ENCODE measurements at places on chromosomes 6 and 20.

- DNase-seq, result no peak
Measured at GRCh38 chr6:144477856-144478255, 192.7 kb downstream of the UTRN start.

DNA sequence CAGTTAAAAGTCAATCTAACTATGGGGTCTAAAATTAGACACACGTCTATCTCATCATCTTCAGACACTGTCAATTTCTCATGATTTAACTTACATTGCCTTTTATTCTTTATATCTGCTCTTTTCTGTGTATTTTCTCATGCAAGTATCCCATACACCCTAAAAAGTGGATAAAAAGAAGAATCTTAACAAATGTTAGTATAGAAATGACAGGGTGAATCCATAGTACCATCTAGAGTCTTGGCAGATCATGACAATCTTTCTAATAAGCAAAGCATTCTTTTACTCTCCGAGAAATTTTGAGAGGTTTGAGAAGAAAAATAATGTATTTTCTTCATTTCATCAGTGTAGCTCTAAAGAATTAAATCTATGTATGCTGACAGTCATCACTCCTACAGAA is 382.7 kb downstream of the C6orf118 start:
- DNase-seq, result no peak

GRCh38 chr20:39813190-39813829 is 851.2 kb downstream of the DHX35 start:
- no peak for DNase-seq

DNA sequence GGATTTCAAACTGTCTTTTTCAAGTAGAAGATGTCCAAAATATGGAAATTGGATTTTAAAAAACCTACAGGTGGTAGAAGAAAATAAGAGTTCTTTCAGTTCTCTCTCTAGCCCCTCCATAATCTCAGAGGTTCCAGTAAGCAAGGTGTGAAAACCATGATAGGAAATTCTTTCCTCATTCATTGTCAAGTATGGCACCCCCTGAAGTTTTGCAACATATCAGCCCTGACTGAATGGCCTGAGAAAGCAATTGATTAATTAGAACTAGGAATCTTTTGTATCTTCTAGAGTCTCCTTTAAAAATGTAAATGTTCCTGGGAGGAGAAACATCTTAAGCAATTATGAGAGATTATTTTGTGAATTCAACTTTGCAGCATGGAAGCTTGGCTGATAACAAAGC is 198.7 kb upstream of the STXBP5 start:
- DNase-seq, result no peak

GRCh38 chr6:118649918-118650581 is 1.3 kb downstream of the CEP85L start:
- DNase-seq, result no peak

DNA sequence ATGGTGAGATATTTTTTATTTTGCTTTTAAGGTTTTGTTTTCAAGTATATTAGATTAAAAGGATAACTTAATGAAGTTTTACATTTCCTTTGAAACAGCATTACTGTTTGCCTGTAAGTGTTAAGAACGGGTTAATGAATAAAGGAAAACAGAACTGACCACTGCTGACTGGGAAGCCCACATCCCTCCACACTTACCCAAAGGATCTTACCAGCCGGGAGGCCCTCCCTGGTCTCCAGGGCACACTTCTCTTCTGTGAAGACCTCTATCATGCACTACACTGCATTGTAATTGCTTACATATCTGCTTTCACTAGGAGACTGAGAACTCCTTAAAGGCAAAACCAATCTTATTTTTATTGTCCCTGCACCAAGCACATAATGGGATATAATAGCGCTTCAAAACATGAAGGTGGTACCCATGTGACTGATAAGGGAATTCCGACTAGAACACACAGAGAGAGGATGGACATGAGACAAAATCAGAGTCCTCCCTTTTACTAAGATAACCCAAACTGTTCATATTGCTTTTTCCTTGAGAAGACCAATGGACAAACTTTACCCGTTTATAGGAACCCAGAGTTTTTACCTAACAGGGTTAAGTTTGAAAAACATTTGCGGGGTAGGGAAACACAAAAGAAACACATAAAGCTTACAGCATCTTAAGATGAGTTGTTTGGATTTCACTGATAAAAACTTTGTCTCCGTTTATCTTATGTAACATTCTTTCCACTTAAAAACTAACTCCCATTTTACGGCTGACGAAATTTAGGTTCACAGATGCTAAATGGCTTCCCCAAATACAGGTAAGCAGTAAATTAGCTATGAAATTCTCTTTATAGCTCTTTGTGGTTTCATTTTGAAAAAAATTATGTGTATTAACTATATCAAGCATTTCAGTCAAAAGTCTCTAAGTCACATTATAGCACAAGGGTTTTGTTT is 8.7 kb downstream of the EZR start:
- no peak for DNase-seq

DNA sequence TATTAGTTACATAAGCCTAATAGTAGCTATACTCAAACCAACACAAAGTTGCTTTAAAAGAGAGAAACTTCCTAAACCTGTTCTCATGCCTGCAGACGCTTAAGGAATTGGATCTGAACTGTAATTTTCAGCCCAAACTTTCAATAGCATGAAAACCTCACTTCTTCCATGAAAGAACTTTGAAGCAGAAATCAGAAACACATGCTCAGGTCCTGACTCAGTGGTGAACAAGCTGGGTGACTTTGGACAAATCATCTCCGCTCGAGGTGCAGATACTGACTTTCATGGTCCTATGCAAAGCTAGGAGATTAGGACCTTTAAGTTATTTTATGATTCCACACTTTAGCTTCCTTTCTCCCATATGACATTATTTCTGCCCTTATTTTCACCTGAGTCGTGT is 36.5 kb downstream of the NOX3 start:
- DNase-seq, result no peak

DNA sequence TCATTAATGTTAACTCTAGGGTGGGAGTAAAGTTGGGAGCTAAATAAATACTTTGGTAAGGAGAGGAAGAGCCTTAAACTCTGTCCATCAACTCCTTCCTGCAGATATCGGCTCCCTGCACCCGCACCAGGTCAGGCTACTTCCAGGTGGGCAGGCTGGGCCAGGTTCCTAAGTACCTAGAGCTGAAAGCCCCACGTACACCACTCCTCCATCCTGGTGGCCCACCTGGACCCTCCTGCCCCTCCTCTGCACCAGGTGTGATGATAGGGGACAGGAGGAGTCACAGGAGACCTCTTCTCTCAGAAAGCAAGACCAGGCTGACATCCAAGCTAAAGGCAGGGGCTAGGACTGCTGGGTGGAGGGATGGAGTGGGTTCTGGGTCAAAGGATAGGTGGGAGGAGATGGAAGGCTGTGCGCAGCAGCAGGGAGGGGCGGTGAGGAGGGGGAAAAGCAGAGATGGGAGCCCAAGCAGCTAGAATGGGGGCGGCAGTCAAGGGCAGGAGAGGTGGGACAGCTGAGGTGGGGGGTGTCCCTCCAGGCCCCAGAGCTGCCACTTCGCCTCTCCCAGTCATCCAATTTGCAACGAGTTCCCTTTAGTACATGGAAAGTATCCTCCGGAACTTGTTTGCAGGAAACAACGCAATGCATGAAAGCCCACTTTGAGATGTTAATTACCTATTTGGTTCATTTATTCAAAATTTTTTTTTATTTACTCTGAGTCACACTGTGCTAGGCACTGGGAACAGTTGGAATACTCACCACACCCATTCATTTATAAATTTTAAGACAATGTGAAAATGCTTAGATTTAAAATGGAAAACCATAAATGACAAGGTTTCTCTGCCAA is 15.2 kb upstream of the TOX2 start:
- no peak for DNase-seq

- DNase-seq, result no peak
Measured at GRCh38 chr6:159108426-159108985, 60.7 kb upstream of the FNDC1 start.

DNA sequence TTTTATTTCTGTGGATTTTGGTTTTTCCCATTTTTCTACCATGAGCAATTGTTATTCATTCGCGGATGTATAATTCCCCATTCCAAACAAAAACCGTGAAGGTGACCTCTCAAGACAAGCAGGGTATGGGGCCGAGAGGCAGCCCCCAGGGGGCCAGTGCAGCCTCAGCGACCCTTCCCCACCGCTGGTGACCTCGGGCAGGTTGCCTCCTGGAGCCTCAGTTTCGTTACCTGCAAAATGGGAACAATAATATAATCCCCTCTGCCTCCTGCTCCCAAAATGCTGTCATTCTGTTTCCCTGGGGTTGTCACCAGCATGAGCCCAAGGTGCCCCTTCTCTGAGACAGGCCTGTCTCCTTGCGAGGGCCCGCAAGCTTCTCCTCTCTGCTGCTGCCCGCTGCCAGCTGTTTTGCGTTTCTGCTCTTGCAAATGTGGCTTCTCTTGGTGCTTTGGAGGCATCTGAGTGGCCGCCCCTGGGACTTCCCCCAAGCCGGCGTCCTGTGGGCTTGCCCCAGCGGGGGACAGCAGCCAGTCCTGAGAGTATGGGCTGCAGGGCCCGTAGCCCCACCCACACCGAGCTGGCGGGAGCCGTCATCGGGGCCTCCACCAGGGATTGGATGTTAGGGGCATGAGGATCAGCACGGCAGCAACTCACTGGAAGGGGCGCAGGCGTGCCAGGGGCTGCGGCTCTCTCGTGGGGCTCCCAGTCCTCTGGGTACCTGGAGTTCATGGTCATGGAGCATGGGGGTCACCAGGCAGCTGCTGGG is 161.9 kb downstream of the TAF4 start:
- DNase-seq, result no peak

- DNase-seq, result no peak
Measured at GRCh38 chr6:162618448-162619002, 109.0 kb downstream of the PRKN start.

GRCh38 chr20:528923-529604 is 14.5 kb downstream of the CSNK2A1 start:
- no peak for DNase-seq

Data from activated naive CD4-positive, alpha-beta T cell (primary cell).